Activated T-helper 9 cell treated with anti-CD3 and anti-CD28 coated beads, Interleukin-2, amount 50 U/mL, for 16 hours (primary cell): ENCODE measurements at places on chromosomes 11 and 22.

DNA sequence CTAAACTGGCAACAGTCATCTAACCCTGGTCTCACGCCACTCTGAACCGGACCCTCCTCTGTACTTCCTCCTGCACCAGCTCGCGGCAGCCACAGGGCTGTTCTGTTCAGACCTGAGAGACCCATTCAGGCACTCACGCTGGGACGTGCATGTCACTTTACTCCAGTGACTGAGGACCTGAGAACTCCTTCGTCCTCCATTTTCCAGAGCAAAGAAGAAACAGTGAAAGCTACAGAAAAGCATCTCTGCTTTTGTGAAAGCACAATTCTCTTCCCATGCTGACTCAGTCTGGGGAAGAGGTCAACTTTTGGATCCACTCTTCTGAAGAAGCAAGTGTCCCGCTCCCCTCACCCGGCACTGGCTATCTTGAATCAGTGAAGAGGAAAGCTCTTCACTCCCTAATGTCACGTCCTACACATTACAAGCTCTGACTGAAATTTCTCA is 24.5 kb downstream of the PISD start:
- no peak for DNase-seq

DNA sequence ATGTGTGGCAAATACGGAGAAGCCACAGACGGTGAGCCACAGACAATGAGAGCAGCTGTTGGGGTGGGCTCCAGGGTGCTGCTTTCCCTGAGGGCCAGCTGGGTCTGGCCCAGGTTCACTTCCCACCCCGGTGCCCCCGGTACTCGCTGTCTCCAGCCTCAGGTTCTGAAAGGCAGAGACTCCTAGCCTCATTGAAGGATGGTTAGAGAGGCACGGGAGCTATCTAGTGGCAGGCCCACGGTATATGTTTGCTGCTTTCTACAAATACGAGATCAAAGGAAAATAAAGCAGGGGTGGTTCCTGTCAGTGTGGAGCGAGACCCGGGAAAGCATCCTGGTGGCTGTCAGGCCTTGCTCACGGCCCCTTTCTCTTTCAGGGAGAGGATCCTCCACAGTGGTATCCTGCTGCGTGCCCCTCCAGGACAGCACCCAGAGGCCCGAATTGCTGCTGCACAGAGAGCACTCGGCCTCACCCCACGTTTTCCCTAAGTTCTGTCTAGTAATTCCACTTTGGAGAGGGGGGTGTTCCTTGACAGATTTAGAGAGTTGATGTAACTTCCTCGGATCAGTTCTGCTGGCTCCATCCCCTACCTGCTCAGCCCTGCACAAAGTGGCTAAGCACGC is 3.0 kb downstream of the TMEM80 start:
- no peak for DNase-seq

DNA sequence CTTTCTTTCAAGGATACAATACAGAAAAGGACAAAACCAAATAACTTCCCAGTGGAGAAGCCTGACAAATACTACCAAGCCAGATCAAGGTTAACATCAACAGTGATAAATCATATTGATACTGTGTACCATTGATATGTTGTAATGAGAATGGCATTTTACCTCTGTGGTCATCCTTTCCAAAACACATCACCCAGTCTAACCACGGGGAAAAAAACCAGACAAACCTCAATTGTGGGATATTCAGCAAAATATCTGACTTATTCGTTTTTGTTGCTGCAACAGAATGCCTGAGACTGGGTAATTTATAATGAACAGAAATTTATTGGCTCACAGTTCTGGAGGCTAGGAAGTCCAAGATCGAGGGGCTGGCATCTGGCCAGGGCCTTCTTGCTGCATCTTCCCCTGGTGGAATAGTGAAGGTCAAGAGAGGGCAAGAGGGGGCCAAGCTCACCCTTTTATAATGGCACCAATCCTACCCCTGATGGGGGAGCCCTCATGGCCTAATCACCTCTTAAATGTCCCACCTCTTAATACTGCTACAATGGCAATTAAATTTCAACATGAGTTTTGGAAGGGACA is 66.1 kb downstream of the FAM76B start:
- no peak for DNase-seq

DNA sequence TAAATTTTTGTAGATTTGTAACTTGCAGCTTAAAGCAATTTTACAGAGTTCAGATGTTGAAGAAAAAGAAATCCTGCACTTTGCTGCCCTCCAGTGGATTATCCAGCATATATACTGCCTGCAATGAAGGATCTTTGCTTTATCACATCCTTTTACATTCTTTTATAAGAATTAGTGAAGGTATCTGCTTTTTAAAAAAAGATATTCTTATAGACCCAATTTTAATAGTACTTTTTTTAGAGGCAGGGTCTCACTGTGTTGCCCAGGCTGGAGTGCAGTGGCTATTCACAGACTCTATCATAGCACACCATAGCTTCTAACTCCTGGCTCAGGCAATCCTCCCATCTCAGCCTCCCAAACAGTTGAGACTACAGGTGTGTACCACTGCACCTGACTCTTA is 60.7 kb downstream of the TTC17 start:
- DNase-seq: no peak

- DNase-seq: no peak
Measured at GRCh38 chr22:38038426-38038825, 18.8 kb upstream of the PICK1 start.

DNA sequence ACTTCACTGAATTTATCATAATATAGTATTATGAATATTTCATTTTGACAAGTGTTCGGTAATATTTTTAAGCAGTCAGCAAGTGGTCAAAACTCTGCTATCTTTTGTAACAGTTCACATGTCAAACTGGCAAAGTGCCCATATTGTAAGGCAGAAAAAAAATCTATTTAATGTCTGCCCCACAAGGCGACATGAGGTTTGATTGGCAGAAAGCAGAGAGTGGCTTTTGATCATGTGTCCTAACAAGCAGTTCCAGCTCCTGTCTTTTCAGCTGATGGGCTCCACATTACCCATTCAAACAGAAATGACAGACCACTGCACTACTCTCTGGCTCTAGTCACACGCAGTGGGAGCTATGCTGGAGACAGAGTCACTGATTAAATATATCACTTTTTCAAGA is 59.0 kb downstream of the SOX6 start:
- DNase-seq: no peak

DNA sequence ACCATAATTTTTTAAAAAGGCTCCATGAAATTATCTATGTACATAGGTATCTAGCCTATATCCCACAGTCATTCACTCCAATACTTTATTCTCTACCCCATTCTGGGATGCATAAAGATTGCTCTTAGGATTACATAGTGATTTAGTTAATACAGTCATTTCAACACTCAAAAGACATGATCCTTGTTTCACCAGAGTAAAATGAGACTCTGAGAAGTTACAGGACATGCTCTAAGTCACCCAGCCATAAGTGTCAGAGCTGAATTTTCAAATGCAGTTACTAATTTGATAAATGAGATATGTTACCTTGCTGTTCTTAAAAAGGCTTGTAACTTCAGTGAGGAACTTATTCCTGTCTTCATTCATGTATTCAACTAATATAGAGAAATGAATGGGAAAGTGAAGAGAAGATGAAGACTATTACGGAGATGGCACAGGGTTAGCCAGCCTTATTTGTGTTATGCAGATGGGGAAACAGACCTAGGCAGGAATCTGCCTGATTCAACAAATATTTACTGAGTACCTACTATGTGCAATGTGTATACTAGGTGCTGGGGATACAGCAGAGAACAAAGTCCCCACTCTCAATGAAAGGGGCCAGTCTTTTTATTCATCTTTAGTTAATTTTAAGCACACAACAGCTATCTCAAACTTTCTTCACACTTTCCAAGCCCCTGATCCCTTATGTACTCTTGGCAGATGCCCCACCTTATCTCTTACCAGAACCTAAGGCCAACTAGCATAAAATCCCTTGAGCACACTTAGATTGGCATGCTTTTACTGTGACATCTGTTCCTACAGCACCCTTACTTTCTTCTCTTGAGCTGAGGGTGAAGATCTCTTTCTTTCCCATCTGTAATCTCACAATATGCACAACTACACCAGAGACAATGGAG is 21.6 kb downstream of the MAPK1 start:
- DNase-seq: no peak

DNA sequence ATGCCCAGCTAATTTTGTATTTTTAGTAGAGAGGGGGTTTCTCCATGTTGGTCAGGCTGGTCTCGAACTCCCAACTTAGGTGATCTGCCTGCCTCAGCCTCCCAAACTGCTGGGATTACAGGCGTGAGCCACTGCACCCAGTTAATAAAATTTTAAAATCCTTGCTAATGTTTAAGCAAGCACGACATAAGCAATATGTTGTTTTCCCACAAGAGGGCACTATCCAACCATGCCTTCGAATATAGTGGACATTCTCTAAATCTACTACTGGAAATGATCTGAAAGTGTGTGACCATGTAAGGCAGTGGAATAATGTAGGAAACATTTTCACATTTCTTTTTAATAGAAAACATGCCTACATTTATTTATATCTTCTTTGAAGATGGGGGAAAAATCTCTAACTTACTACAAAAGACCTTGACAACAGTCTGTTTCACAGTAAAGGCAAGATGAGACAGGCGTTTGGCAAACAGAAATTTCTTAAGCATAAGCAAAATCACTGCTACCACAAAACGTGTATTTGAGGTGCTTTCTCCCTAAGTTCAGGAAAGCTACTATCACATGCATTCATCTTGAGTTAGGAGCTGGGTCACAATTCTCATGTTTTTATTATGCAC is 38.2 kb downstream of the PITPNB start:
- no peak for DNase-seq

- DNase-seq: no peak
Measured at GRCh38 chr11:118633319-118633690, 25.9 kb downstream of the PHLDB1 start.

DNA sequence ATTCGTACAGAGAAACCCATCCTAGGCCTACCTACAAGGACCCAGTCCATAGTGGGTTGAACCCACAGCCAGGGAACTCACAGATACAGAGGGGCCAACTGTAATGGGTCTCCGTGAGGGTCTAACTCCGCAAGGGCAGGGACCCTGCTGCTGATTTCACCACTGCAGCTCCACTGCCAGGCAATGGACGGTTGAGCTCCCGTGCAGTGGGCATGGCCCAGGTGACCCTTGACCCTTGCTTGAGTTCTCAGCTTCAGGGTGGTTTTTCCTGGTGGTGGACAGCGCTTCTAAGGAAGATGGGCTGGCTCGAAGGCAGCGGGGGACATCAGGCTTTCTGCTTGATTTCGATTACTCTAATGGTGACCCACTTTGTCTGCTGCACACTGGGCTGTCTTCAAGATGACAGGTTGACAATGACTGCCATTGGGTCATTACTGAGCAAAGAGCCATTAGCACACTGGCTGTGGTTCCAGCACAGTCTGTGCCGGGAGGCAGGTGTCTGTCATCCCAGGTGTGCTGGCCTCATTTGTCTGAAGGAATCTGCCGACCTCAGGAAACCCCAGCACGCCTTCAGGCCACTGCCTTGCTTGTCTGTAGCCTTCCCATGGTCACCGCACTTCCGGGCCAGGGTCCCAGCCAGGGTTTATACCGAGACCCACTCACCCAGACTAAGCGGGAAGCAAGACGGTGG is 3.7 kb upstream of the GAL start:
- DNase-seq: no peak

- no peak for DNase-seq
Measured at GRCh38 chr22:29148036-29148435, 57.7 kb upstream of the EMID1 start.

DNA sequence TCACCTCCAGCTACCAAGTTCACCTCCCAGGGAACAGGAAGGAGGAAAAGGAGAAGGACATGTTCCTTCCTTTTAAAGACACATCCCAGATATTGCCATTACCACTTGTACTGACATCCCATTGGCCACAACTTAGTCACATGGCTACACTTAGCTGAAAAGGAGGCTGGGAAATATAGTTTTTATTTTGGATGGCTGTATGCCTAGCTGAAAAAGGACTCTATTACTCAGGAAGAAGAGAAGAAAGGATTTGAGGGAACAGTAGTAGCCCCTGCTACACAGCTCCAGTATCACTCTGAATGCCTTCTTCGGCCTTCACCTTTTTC is 2.1 kb upstream of the APOA5 start:
- no peak for DNase-seq

DNA sequence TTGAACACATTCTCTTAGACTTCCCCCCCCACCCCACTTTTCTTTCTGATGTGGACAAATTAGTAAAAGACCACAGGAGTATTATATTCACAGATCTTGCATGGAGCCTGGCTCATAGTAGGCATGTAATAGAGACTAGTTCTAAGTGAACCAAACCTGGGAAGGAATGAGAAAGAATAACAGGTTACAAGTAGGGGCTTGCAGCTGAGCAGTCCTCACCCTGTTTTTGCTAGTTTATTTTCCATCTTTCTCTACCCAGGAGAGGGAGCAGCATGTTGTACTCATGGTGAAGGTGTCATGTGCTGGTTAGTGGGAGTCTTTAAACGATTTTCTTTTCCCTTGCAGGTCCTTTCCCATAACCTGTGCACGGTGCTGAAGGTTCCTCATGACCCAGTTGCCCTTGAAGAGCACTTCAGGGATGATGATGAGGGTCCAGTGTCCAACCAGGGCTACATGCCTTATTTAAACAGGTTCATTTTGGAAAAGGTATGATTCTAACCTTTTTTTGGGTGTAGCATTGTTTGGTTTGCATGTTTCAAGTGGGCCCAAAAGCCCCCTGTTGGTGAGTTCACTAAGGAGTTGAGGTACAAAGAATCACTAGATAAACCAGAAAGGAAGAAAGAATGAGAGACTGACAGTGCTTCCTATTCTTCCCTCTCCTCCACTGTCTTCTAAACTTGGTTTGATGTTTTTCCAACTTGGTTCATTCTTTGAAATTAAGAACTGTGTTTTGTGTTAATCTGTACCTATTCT is 30.1 kb downstream of the SWAP70 start:
- no peak for DNase-seq

DNA sequence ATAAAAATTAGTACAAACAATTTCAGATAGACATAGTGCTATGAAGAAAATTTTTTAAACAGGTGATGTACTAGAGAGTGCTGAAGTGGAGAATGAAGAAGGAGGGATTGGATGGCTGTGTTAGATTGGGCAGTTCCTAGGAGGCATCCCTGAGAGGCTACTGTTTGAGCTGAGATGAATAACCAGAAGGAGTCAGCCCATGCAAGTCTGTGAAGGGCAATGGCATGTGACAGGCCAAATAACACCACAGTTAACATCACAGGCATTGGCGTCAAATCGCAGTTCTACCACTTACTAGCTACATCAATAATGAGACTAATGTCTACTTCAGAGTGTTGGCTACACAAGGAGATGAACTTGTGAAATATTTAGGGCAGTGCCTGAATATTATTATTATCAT is 35.4 kb downstream of the HORMAD2 start:
- DNase-seq: no peak

DNA sequence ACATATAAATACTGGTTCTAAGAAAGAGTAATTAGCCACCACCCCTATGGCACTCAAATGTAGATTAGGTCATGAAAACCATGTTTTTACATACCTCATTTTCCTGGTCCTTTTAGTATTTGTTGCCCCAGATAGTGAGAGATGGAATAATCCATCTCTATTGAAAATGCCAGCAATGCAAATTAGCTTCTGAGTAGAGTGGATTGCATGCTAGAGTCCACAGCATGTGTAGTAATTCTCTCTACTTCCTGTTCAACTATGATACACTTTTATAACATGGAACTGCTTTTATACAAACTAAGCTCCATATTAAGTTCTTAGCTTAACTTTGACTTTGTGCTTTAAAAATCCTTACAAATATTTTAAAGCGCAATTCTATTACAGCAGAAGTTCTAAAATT is 73.2 kb downstream of the TRPC6 start:
- DNase-seq: no peak
